Cortex of kidney (tissue), 1 donor: ENCODE measurements at places on chromosomes 2 and 18.

DNA sequence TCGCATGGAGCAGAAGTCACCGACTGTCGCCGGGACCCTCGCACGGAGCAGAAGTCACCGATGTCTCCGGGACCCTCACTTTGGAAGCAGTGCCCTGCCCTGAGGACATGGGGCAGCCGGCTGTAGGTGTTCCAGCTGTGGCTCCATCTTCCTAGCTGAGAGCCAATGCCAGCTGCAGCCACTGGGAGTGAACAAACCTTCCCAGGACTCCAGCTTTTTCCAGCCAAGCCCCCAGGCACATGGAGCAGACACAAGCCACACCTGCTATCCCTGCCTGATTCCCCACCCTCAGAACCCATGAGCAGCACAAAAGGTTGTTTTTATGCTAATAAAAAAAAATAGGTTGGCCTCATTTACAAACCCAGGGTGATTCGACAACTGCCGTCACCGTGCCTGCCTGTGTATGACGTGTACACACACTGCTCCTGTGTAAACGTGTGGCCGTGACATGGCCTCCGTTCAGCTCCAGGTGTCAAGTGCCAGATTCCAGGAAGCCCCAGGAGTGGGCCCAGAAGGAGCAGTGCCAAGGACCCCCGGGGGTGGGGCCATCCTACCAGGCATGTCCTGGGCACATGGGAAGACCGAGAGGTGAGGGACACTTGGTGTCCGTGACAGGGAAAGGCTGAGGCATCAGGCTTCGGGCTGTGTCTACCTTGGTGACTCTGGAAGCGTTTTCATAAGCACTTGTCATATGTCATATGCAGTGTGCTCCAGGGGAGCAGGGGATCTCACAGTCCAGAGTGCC lies 91.5 kb downstream of the EIPR1 start:
- DNase-seq = no peak

DNA sequence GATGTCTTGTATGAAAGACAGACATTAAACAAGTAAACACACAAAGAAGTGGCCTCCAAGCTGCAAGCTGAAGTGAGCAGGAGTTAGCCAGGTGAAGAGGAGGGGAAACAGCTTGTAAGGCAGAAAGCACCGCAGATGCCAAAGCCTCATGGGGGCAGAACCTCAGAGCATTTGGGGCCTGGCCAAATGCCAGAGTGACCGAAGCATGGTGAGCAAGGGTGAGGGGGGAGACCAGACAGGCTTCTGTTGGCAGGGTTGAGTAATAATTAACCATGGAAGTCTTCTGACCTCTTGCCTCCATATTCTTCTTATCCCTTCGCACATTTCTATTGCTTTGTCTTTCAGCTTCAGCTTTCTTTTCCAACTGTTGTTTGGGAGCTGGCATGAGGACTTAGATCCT lies 5.6 kb downstream of the QPCT start:
- no peak for DNase-seq

- DNase-seq = no peak
Measured at GRCh38 chr18:31610286-31611205, 18.9 kb downstream of the TTR start.

DNA sequence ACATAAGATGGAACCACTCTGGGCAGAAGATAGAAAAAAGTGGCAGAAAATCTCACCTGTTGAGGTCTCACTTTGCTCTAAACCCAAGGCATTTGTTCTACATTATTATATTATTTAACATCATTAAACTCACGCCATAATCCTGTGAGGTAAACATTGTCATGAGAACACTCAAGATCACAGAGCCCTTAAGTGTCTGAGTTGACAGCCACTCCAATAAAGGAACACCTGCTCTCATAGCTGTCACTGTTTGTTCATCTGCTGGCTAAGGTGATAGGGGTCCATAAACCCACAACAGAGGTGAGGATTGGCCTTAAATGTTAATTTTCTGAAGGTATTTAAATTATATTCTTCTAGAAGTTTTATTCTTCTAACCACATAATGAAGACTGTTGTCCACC lies 439.7 kb downstream of the RIT2 start:
- DNase-seq = no peak

DNA sequence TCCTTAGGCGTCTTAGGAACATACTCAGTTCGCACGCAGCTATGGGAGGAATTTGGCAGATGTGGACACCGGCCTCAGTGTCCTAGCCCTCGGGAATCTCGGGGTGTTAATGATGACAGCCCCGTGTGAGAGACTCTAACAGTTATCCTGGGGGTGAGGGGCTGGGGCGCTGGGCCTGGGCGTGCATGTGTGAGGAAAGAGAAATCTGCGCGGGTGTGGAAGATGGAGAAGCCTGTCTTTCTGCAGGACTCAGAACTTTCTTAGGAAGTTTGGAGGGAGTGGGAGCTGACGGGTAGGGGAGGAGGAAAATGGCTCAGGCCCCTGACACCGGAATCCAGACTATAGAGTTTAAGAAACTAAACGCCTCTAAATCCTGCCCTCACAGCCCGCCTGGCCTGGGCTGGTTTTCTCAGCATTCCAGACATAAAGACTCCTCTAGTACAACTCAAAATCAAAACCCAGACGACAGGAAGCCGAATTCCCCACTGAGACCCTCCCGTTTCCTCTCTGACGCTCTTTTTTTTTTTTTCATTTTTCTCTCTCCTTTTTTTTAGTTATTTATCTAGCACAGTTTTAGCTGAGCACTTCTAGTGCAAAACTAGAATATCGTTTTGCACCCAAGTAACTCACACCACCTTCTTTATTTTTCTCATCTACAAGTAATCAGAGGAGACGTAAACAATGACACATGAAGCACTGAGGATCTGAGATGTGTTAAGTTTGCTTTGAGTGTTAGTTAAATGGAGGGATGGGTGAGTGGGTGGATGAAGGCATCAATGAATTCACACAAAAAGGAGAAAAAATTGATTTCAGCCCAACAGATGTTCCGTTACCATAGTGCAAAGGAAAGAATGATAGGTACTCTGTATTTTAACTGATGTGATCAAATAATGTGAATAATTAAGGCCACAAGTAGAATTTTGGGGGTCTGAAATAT lies 1.2 kb upstream of the HAAO start:
- no peak for DNase-seq

DNA sequence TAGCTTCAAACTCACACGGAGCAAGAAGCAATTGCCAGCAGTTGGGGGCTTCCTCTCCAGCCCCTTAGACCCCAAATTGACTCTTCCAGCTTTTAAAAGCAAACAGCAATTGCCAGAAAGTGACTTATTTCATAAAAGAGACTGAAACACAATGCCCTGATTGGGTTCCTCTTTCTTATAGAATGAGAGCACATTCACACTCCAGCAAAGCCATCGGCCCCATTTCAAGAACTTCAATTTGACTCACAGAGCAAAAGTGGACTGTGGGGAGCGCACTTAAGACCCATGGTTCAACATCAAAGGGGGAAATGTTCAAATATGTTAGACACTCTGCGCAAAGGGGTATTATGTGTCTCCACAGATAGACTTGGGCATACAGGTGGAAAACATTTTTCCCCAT lies 484.7 kb downstream of the BCL11A start:
- DNase-seq = no peak

DNA sequence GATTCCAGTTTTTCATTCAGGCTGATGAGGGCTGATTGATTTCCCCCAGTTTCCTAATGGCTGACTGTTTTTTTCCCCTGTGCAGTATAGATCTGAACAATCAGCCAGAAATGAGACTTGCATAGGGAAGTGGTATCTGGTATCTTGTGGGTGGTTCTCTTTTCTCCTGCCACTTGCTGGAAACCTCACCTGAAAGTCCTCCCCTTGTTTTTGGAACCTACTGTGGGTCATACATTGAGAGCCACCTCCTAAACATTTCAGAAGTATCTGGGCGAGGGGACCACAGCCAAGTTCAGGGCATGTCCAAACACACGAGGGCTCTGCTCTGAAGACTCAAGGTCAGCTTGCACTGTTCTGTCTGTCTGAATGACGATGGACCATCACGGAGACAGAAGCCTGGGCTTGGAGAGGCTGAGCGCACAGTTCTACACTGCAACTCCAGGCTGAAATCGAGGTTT lies 19.3 kb downstream of the ALPK2 start:
- DNase-seq = no peak

DNA sequence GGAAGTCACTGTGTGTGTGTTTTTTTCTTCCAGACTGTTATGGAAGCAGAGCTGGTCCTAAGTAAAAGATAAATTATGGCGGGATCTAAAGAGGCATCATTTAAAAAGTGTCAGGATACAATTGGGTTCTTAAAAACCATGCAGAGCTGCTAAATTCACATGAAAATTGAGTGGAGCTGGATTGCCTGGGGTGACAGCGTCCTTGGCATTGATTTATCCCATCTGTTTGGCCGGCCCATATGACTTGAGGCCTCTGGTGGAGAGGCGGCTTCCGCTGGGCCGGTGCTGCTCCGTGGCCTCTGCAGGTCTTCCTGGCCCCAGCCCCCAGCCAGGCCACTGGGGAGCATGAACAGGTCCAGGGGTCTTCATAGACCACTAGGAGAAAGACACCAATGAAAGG lies 165.5 kb downstream of the GLI2 start:
- DNase-seq = no peak

- no peak for DNase-seq
Measured at GRCh38 chr18:28846958-28847357, 670.0 kb upstream of the CDH2 start.

DNA sequence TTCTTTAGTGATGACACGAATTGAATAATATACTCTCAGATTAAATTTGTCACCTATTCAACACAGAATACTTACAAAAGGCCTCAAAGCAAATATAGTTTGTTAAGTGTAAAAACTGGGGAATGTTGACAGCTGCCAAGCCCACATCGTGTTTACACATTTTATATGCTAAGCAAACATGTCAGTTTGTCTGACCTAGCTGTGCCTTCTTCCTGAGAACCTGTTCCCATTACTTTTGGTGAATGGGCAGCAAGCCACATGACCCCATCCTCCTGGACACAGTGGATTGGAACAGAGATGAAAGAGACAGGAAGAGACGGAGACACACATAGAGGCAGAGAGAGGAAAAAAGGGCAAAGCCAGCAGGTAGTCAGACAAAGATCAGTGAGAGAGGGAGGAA lies 22.9 kb upstream of the CUL3 start:
- DNase-seq = no peak

- DNase-seq = no peak
Measured at GRCh38 chr2:47109680-47110079, 45.4 kb downstream of the STPG4 start.

- DNase-seq = no peak
Measured at GRCh38 chr2:61640406-61640805, 102.2 kb upstream of the XPO1 start.

DNA sequence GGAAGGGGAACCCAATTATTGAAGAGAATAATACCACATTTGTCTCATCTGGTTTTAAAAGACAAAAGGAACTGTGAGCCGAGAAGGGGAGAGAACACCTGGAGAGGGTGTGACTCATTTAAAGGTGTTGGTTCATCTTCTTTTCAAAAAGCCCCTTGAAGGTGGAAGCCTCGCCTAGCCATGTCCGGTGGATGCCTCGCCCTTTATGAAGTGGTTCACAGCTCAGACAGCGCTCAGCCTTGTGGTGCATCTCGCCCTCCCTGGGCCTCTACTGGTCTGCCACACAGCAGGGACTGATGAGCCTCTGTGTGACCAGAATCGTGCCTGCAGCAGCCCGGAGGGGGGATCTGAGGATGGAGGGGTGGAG lies 290.0 kb upstream of the CXCR4 start:
- DNase-seq = no peak

DNA sequence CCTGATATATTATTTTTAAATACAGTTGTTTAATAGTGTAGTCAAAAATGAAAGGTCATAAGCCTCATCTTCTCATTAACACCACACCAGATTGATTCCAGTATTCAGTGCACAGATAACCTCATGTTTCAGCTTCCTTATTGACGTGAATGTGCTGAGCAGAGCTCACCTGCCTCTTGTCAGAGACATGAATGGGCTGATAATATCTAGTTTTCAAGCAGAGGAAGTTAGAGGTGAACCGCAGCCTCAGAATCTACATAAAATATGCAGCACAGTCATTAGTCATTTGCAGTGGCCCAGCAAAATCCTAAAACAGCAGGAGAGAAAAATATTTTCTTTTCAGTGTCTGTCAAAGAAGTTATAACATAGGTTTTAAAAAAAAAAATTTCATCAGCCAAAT lies 216.2 kb downstream of the GBX2 start:
- no peak for DNase-seq

- DNase-seq = no peak
Measured at GRCh38 chr18:11995445-11996189, 14.3 kb downstream of the IMPA2 start.

DNA sequence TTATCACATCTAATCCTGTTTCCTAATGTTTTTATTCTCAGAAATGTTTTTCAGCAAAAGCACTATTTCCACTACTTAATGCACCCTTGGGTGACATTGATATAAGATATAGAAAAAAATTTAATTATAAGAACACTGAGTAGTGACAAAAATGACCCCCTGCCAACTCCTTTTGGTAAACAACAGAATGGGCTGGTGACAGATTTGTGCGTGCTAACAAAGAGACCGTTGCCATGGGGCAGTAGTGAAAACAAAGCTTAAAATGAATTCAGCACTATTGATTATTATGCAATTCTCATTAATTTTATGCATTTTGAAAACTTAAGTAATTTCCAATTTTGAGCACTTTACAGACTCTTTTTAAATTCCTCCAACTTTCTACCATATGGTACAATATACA lies 33.1 kb downstream of the RDH14 start:
- DNase-seq = no peak

DNA sequence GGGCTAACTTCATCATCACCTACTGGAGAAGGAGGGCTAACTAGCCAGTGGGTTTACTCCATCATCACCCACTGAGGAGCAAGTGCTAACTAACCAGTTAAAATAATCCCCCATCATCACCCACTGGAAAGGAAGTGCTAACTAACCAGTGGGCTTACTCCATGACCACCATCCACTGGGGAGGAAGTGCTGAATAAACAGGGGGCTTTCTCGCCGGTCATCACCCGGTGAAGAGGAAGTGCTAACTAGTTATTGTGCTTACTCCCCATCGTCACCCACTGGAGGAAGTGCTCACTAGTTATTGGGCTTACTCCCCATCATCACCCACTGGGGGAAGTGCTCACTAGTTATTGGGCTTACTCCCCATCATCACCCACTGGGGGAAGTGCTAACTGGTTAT lies 124.4 kb upstream of the SALL3 start:
- DNase-seq = no peak

DNA sequence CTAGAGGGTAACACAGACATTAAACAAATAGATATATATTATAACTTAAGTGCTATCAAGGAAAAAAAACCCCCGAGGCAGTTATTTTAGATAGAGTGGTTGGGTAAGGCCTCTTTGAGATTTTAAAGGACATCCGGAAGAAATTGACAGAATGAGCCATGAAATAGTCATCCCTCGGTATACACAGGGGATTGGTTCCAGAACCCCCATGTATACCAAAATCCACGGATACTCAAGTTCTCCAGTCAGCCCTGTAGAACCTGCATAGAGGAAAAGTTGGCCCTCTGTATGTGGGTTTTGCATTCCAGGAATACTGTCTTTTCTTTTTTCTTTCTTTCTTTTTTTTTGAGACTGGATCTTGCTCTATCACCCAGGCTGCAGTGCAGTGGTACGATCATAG lies 2.0 kb downstream of the DHX57 start:
- no peak for DNase-seq
